ENCODE measurements at places on chromosomes 4 and X. TPM values are rescaled to one million over a fixed set of nuclear protein-coding genes. Genes with fewer than 3 reads are reported as not detected.

Gene FHIP1A
- 9.8 TPM for total RNA-seq

DNA sequence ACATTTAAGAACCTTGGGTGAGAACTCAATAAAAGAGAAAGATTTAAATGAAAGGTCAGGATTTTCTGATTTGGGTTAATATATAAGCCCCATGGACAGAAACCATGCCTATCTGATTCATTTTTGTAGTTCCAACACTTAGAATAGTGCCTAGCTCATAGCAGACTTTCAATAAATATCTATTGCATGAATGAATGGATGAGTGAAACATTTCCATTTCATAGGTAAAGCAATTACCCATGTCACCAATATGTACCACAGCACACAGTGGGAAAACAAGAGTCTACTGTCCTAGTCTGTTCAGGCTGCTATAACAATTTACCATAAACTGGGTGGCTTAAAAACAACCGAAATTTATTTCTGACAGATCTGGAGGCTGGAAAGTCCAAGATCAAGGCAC is 63.9 kb upstream of the PTPN13 start:
- no peak for DNase-seq

DNA sequence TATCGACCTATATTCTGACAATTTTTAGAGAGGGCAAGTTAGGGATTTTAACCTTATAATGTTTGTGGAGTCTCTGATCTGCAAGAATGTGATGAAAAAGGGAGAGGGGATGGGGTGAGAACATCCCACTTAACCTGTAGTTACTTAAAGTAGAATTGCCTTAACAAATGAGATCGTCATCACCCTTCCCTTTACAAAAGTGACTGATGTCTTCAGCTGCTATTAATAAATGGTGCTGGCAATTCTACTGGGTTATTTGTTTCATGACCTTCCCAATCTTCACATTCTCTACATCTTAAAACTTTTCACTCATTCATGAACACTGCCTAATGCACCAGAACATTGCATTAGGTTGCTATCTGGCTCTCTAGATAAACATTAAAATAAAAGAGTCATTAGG is 873.4 kb upstream of the LCORL start:
- no peak for DNase-seq

GRCh38 chr4:123042095-123042494 is 119.7 kb upstream of the NUDT6 start:
- DNase-seq = no peak

- DNase-seq = no peak
Observed at GRCh38 chr4:17753646-17754045, 27.8 kb downstream of the FAM184B start.

DNA sequence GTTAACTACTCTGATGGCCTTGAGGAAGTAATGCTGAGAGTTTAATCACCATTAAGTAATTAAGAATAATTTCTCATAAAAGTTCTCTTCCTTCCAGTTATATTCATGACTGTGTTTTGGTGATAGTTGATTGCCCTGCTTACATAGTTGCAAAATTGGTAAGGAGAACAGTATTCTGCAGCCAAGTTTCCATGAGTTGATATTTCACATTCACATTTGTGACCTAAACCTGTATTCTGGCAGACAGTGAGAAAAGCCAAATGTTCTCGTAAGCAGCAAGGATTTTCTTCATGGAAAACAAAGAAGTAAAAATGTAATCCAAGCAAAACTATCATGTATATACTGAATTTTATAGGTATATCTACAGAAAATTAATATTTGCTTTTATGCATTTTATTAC is 187.8 kb upstream of the NUDT6 start:
- DNase-seq = no peak

- DNase-seq = no peak
Observed at GRCh38 chr4:29708473-29708872, 1011.7 kb upstream of the PCDH7 start.

All from tibial nerve (tissue), 4 donors.